Suprapubic skin (tissue), 4 donors: ENCODE measurements at places on chromosomes 4 and X. TPM values are rescaled to one million over a fixed set of nuclear protein-coding genes. Genes with fewer than 3 reads are reported as not detected.

DNA sequence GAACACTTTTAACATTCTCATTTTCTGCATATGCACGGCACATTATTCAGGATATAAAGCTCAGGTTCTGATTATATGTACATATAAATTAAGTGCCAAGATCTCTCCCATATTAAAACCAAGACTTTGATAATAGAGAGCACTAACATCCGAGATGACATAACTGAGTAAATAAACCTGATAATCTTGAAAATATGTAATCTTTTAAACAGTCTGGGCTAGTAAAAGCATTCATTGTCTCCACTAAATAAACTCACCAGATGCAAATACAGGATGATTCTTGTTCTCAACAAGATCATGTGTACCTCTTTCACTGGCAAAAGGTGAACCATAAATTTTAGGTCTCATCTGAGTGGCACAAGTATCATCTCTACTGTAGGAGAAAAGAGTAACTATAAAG is 942.2 kb downstream of the TRAM1L1 start:
- no peak overlapping the region for H3K27ac ChIP-seq
- no peaks in the 10 kb centered on the region for H3K27me3 ChIP-seq
- no peak for DNase-seq
- H3K4me3 ChIP-seq, result no peak overlapping the region
- H3K4me1 ChIP-seq, result no peaks in the 10 kb centered on the region
- H3K36me3 ChIP-seq, result no peaks in the 10 kb centered on the region

GRCh38 chr4:37641352-37641751 is 44.8 kb downstream of the RELL1 start:
- peaks cover 19% of the 10 kb centered on the region for H3K4me1 ChIP-seq
- H3K27me3 ChIP-seq, result no peaks in the 10 kb centered on the region
- no peak for DNase-seq
- H3K27ac ChIP-seq, result no peak overlapping the region

GRCh38 chr4:180436361-180436760 is 1806.8 kb upstream of the TENM3 start:
- no peaks in the 10 kb centered on the region for H3K4me1 ChIP-seq
- H3K4me3 ChIP-seq, result no peak overlapping the region
- DNase-seq, result no peak
- H3K36me3 ChIP-seq, result no peaks in the 10 kb centered on the region
- H3K27me3 ChIP-seq, result no peaks in the 10 kb centered on the region
- no peak overlapping the region for H3K27ac ChIP-seq

- no peaks in the 10 kb centered on the region for H3K4me1 ChIP-seq
- no peak overlapping the region for H3K27ac ChIP-seq
- no peaks in the 10 kb centered on the region for H3K27me3 ChIP-seq
- no peaks in the 10 kb centered on the region for H3K36me3 ChIP-seq
- H3K4me3 ChIP-seq, result no peak overlapping the region
- no peak for DNase-seq
Observed at GRCh38 chr4:99630857-99631360, 26.7 kb downstream of the C4orf54 start.

- H3K27me3 ChIP-seq, result no peaks in the 10 kb centered on the region
- DNase-seq, result no peak
- no peaks in the 10 kb centered on the region for H3K4me1 ChIP-seq
- no peak overlapping the region for H3K4me3 ChIP-seq
Observed at GRCh38 chrX:98194036-98194435, 1310.3 kb downstream of the RPA4 start.

GRCh38 chr4:170305627-170306026 is 215.9 kb upstream of the AADAT start:
- no peaks in the 10 kb centered on the region for H3K36me3 ChIP-seq
- no peak for DNase-seq
- H3K4me1 ChIP-seq, result no peaks in the 10 kb centered on the region
- H3K4me3 ChIP-seq, result no peak overlapping the region
- H3K27ac ChIP-seq, result no peak overlapping the region

- no peaks in the 10 kb centered on the region for H3K27me3 ChIP-seq
- H3K27ac ChIP-seq, result no peak overlapping the region
- no peaks in the 10 kb centered on the region for H3K4me1 ChIP-seq
- DNase-seq, result no peak
Observed at GRCh38 chrX:120517936-120518335, 42.8 kb downstream of the CUL4B start.

DNA sequence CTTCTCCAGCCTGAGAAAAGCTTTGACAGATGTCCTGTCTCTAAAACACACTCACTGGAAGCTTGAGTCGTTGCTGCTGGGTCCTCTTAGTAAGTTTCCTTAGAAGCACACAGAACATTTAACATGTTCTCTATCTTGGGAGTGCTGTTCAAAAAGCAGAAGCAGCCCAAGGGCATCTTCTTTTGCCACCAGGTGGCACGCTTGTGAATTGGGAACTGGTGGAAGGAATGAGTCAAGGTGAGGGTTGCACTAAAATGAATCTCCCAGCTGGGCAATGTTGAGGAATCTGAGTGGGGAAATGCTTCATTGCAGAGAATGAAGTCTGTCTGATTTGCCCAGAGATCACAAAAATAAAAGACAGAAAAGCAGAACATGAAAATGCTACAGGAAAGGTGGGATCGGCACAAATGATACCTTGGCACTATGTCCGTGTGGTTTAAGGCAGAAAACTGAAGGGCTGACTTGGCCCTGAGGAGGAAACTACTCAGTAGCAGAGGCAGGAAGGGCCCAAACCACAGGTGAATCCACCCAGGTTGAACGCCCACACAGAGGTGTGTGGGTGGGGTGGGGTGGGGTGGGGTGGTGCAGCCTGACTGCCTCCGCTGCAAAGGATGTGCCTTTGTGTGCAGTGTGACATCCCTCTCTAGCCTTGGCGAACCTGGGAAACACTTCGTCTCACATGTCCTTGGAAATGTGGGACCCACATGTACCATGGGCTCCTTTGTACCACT is 26.0 kb downstream of the KIT start:
- no peak for DNase-seq
- no peak overlapping the region for H3K27ac ChIP-seq
- no peaks in the 10 kb centered on the region for H3K36me3 ChIP-seq
- H3K4me1 ChIP-seq, result peaks cover 3% of the 10 kb centered on the region
- H3K4me3 ChIP-seq, result no peak overlapping the region
- no peaks in the 10 kb centered on the region for H3K27me3 ChIP-seq

DNA sequence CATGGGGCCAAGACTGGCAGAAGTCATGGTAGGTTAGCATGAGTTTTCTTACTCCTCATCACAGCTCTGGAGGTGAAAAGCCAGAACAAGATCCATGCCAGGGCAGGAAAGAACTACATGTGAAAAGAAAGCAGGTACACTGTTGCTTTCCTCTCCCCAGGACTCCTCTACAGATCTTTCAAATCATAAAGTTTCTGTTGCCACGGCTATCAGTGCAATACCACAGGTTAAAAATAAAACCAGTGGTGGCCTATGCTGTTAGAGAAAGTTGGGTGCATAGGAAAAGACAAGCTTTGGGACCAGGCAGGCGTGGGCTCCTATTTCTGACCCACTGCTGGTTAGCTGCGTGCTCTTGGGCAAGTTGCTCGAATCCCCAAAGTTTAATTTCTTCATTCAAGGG is 81.4 kb downstream of the SH3RF1 start:
- no peaks in the 10 kb centered on the region for H3K27me3 ChIP-seq
- H3K4me3 ChIP-seq, result no peak overlapping the region

DNA sequence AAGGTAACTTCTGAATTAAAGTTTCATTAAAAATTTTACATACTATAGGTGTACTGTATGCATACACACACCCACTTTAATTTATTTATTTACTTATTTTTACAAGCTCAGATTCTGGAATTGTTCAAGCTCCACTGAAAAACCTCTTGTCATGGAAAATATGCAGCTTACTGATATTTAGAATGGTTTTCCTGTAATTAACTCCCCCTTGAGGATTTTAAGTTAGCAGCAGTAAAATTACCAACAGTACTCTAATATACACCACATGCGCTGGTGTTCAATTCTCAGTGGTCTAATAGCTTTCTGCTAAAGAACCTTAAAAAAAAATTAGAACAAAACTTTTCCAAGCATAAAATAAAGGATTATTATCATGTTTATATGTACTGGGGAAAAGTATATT is 12.0 kb downstream of the MAB21L2 start:
- DNase-seq, result no peak
- no peak overlapping the region for H3K27ac ChIP-seq
- peaks cover 10% of the 10 kb centered on the region for H3K36me3 ChIP-seq
- H3K27me3 ChIP-seq, result no peaks in the 10 kb centered on the region

GRCh38 chr4:102263024-102263787 is 82.1 kb downstream of the SLC39A8 start:
- H3K4me3 ChIP-seq, result no peak overlapping the region
- no peaks in the 10 kb centered on the region for H3K27me3 ChIP-seq
- no peaks in the 10 kb centered on the region for H3K4me1 ChIP-seq

DNA sequence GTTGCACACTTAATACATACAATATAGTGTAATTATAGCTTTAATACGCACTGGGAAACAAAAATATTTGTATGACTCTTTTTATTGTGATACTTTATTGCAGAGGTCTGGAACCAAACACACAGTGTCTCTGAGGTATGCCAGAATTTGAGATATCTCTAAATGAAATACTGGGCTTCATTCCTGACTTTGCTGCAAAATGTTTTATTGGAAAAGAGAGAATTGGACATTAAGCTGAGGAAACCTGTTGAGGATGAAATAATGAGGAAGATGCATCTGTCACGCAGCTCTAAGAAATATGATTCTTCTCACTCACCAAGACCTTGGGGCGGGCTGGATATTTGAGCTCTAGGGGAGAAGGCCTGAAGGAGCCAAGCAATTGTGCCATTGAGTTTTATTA is 242.1 kb downstream of the CPE start:
- no peaks in the 10 kb centered on the region for H3K4me1 ChIP-seq
- H3K27me3 ChIP-seq, result no peaks in the 10 kb centered on the region

- H3K36me3 ChIP-seq, result peaks cover 32% of the 10 kb centered on the region
- no peaks in the 10 kb centered on the region for H3K4me1 ChIP-seq
- no peaks in the 10 kb centered on the region for H3K27me3 ChIP-seq
- H3K27ac ChIP-seq, result no peak overlapping the region
- H3K4me3 ChIP-seq, result no peak overlapping the region
- DNase-seq, result no peak
Observed at GRCh38 chr4:147916351-147916750, 184.5 kb downstream of the ARHGAP10 start.

- no peaks in the 10 kb centered on the region for H3K27me3 ChIP-seq
- no peaks in the 10 kb centered on the region for H3K36me3 ChIP-seq
- no peak for DNase-seq
- no peak overlapping the region for H3K27ac ChIP-seq
- H3K4me1 ChIP-seq, result no peaks in the 10 kb centered on the region
Observed at GRCh38 chr4:142925161-142925560, 79.1 kb upstream of the INPP4B start.

Gene MAGEA10
- not detected for total RNA-seq

Gene PCDH10
- not detected for total RNA-seq

Gene HMGN5
- total RNA-seq, result 8.0 TPM

Gene MAGEE2
- total RNA-seq, result not detected

Gene KLHL13
- total RNA-seq, result 1.1 TPM

Gene NAP1L3
- 2.6 TPM for total RNA-seq

Gene ARHGAP24
- total RNA-seq, result 17.8 TPM
